ENCODE measurements at places on chromosomes 7 and 10.

- no peak for DNase-seq
Observed at GRCh38 chr10:67086327-67087134, 160.7 kb downstream of the LRRTM3 start.

GRCh38 chr7:66050990-66051448 is 24.6 kb upstream of the ASL start:
- DNase-seq, result no peak

DNA sequence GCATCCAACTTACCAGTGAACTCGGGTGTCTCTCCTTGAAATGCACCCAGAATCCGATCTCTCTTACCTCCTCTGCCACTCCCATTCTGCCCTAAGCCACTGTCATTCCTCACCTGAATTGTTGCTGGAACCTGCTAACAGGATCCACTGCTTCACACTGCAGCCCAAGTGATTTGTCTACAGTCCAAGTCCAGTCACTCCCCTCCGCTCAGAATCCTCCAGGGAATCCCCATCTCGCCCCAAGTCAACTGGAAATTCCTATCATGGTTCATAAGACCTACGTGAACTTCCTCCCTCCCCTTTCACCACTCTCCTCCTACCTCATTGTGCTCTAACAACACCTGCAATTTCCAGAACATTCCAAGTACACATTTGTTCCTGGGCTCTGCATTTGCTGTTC is 91.3 kb downstream of the SCRN1 start:
- DNase-seq, result no peak

- DNase-seq, result no peak
Observed at GRCh38 chr7:122312789-122313188, 8.2 kb upstream of the FEZF1 start.

DNA sequence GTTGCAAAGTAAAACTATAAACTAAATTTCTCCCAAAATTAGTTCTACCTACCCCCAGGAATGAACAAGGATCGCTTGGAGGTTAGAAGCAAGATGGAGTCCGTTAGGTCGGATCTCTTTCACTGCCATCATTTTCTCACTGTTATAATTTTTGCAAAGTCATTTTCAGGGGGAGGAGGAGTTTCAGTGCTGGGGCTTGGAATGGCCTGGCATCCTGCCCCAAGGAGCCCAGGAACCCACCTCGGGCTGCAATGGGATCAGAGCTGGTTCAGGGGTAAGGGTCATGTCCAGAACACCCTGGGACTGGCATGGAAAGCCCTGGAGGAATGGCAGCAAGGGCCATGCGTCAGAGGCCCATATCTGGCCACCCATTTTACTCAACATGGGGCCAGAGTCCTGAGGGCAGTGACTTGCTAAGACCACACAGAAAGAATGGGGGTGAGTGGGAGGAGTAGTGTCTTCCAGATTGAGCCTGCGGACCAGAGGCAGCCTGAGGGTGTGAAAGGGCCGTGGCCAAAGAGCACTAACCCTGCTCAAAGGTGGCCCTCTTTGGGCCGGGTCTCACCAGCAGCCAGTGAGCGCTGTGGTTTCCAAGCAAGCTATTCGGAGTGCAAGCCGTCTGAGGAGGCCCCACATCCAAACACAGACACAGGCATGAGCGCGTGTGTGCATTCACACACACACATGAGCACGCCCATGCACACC is 31.8 kb downstream of the GPRIN2 start:
- DNase-seq, result no peak

DNA sequence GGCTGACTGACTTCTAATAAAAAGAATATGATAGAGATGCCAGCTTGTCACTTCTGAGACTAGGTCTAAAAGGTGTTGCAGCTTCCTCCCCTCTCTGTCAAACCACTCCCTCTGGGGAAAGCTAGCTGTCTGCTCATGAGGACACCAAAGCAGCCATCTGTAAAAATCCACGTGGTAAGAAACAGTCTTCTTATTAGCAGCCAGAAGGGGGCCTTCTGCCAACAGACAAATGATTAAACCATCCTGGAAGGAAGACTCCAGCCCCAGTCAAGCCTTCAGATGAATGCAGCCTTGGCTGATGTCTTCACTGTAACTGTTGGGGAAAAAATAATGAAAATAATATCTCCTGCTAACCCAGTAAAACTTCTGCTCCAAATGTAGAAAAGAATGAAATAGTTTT is 41.9 kb upstream of the DAGLB start:
- no peak for DNase-seq

DNA sequence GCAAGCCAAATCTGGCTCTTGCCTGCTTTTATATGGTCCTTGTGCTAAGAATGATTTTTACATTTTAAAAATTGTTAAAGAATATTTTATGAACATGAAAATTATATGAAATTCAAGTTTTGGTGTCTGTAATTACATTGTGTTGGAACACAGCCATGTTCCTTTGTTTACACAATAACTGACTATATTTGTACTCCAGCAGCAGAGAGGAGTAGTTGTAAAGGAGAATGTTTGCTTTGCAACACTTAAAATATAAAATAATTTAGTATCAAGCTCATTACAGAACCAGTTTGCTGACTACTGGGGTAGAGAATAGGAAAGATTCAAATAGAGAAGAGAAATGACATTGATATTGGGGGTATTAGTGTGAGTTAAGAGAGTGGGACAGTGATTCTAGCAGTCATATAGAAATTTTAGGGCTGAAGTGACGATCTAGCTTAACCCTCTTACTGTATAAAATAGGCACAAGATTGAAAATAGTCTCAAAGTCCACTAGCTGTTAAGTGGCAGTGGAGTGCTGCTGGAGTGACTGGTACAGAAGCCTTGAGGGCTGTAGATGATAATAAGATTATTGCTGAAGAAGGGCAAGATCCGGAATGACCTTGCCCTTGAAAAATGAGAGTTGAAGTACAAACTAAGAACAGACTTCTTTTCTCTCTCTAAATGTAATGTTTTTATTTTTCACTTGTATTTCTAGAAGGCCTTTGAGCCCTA is 28.2 kb downstream of the SGPL1 start:
- no peak for DNase-seq

GRCh38 chr7:78149787-78150186 is 351.2 kb downstream of the PHTF2 start:
- DNase-seq, result no peak

DNA sequence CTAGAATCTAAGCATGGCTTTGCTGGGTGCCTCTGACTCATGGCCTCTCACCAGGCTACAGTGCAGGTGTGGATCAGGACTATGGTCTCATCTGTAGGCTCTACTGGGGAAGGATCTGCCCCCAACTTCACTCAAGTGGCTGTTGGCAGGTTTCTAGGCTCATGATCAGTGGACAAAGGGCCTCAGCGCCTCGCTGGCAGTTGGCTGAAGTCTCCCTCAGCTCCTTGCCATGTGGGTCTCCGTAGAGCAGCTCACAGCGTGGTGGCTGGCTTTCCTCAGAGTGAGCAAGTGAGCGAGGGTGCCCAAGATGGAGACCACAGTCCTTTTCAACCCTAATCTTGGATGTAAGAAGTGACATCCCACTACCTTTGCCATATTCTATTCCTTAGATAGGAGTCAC is 238.0 kb downstream of the COBL start:
- no peak for DNase-seq

DNA sequence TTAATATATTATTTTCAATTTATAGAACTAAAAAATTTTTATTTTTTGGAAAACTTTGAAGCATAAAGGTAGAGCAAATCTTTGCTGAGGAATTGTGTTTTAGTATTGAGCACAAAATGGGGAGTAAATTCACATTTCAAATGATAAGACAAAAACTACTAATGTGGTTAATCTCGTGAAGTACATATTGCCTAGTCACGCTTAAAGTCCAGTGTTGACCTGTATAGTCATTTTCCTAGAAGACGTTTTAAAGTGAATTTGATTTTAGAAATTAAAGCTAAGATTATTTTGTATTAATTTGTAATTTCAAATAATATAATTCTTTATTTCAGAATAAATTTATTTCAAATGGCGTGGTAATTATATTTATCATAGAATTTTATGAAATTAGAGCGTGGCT is 57.2 kb upstream of the MSRB2 start:
- DNase-seq, result no peak

GRCh38 chr7:5694221-5694754 is 87.2 kb downstream of the RNF216 start:
- no peak for DNase-seq

DNA sequence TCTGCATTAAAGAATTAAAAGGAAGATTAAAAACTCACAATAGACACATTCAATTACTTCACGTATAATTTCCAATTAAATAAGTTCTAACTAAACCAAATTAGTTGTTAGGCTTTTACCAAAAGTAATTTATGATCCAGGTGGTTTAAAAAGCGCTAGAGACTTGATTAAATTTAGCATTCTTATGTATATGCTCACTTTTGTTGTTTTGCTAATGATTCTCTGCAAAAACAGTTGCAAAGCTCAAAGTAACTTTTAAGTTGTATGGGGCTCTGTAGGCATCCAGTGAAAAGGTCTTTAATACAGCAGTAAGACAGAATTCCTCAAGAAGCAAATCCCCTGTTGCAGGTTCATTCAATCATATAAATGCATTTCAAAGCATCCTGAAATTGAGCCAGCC is 15.5 kb upstream of the PNPLA8 start:
- no peak for DNase-seq

GRCh38 chr7:90938371-90938770 is 325.9 kb upstream of the FZD1 start:
- no peak for DNase-seq

DNA sequence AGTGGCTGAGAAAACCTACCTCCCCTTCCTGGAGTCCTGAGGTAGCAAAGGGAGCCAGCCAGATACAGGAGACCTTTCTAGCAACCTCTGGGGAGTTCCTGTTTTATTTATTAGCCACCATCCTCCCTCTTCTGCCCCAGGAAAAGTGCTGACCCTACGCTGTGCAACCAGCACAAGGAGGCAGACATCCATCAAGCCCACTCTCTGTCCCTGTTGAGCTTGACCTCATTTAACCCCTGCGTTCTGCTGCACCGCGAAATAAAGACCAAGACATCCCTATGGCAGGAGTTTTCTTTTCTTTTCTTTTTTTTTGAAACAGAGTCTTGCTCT is 25.3 kb upstream of the ANKRD2 start:
- DNase-seq, result no peak
